ENCODE measurements at places on chromosomes 4 and X.

GRCh38 chrX:65879977-65880799, 159.7 kb downstream of the VSIG4 start:
- no peak for DNase-seq

- DNase-seq = no peak
Measured at GRCh38 chr4:46392421-46392820, 2.5 kb upstream of the GABRA2 start.

- DNase-seq = no peak
Measured at GRCh38 chr4:12265554-12265953, 836.9 kb upstream of the HS3ST1 start.

- no peak for DNase-seq
Measured at GRCh38 chrX:47574547-47575301, 7.5 kb upstream of the TIMP1 start.

DNA sequence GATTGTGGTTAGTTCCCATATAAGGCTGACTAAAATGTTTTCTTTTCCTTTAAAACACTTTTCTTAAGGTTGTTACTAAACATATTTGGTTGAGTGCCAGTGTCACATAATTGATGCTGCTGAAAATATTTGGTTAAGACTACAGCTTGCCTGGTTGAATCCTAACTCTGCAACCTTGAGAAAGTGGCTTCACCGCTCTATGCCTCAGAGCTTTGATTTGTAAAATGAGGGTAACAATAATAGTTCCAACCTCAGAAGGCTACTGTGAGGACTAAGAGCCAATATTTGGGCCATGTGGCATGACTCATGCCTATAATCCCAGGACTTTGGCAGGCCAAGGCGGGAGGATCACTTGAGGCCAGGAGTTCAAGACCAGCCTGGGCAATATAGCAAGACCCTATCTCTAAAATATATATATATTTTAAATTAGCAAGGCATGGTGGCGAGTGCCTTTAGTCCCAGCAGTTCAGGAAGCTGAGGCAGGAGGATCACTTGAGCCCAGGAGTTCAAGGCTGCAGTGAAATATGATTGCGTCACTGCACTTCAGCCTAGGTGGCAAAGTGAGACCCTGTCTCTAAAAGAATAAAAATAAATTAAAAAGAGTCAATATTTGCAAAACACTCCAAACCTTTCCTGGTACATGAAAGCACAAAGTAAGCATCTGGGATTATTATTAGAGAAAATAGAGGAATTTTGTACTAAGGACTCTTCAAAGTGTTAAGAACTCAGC, 7.1 kb upstream of the NEIL3 start:
- no peak for DNase-seq

- DNase-seq = no peak
Measured at GRCh38 chrX:101986586-101986985, 54.8 kb upstream of the ZMAT1 start.

DNA sequence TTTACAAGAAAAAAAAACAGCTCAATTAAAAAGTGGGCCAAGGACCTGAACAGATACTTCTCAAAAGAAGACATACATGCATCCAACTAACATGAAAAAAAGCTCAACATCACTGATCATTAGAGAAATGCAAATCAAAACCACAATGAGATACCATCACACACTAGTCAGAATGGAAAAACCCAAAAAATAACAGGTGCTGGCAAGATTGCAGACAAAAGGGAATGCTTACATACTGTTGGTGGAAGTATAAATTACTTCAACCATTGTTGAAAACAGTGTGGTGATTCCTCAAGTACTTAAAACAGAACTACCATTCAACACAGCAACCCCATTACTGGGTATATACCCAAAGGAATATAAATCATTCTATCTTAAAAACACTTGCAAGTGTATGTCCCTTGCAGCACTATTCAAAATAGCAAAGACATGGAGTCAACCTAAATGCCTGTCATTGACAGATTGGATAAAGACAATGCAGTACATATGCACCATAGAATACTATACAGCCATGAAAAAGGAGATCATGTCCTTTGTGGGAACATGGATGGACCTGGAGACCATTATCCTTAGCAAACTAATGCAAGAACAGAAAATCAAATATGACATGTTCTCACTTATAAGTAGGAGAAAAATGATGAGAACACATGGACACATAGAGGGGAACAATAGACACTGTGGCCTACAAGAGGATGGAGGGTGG, 97.6 kb downstream of the RAB28 start:
- no peak for DNase-seq

DNA sequence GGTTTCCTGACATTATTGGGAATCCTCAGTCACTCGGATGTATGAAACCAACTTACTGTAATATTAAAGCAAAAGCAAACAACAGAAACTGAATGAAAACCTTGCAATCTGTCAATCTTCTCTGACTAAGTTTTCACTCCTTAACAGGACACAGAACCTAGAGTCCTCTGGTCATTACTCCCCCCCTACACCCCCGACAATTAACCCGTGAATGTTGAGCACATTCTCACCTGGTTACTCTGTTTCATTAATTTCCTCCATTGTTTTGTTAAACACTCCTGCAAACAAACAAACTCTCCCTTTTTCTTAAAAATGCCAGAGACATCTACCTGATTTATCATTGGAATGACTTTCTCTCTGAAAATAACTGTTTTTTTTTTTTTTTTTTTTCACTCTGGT, 469.0 kb upstream of the PRKX start:
- DNase-seq = no peak

GRCh38 chr4:25911356-25911755, 2.7 kb upstream of the SMIM20 start:
- no peak for DNase-seq

GRCh38 chr4:163568843-163569242, 74.4 kb downstream of the TMA16 start:
- DNase-seq = no peak

GRCh38 chr4:11548597-11549082, 119.9 kb upstream of the HS3ST1 start:
- DNase-seq = no peak

DNA sequence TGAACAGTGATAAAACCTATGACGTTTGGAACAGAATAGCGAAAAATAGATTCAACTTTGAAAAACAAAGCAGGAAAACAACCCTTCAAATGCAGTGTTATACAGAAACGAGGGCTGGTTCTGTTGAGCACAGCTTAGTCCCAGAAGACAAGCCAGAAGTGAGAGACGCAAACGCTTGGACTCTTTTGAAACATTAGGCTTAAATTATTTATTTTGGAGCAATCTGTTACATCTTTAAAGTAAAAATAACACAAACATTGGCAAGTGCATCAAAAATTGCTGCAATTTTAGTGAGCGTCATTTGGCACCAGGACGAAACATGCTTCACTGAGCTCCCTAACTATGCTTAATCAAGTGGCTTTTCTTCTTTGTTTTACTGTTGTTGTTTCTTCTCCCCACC, 63.5 kb downstream of the ENPP6 start:
- DNase-seq = no peak

DNA sequence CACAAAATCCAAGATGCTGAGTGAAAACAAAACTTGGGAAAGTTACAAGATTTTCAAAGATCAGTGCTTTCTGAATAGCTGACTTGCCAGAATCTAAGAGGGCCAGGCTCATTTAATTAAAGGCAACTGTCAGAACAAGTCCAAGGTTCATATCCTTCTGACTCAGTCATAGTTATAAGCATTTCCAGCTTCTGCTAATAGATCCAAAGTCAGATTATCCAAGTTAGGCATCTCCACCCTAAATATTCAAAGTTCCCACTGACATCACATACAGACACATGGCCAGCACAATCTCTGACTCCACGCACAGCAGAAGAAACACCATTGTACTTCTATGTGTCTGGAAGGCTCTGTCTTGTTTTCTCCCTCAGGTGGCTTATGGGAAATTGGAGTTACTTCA, 41.8 kb downstream of the GASK1B start:
- DNase-seq = no peak

GRCh38 chr4:154719087-154719486, 24.7 kb upstream of the LRAT start:
- no peak for DNase-seq

- no peak for DNase-seq
Measured at GRCh38 chr4:133245226-133245625, 96.1 kb downstream of the PCDH10 start.

GRCh38 chr4:88786011-88786410, 88.4 kb upstream of the NAP1L5 start:
- DNase-seq = no peak

GRCh38 chr4:6956434-6957147, 47.0 kb downstream of the TBC1D14 start:
- no peak for DNase-seq

GRCh38 chr4:57553728-57554127, 443.5 kb upstream of the IGFBP7 start:
- DNase-seq = no peak

DNA sequence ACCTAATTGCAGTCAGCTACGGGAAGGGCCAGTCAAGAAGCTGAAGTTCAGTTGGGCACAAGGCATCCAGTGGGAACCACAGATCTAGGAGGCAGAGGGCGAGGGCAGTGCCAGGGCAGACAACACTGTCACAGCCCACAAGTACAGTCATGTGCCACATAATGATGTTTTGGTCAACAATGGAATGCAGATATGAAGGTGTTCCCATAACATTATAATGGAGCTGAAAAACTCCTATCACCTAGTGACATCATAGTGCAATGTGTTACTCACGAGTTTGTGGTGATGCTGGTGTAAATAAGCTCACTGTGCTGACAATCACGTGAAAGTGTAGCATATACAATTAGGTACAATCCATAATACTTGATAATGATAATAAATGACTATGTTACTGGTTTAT, 4.5 kb upstream of the TMEM255A start:
- DNase-seq = no peak

GRCh38 chr4:148004228-148004857, 272.5 kb downstream of the ARHGAP10 start:
- DNase-seq = no peak

- DNase-seq = no peak
Measured at GRCh38 chr4:164293743-164294142, 460.2 kb upstream of the SMIM31 start.

GRCh38 chr4:33739884-33740632, 2504.3 kb downstream of the ARAP2 start:
- no peak for DNase-seq

- no peak for DNase-seq
Measured at GRCh38 chr4:69056921-69057550, 39.2 kb upstream of the UGT2B7 start.

DNA sequence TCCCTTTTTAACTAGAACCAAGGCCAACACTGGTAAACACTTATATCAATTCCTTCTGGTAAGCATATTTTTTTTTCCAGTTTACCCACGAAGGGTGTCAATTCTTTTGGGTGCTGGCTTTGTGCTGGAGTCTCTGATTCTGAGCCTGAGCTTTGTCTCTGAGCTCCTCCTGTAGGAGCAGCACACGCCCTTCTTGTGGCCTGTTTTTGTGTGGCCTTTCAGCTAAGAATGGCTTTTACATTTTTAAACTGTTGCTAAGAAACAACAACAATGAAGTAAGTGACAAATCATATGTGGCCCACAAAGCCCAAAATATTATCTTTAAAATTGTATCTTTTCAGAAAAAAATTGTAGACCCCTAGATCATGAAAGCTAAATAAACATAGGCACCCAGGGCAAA, 98.0 kb upstream of the TBC1D9 start:
- DNase-seq = no peak

DNA sequence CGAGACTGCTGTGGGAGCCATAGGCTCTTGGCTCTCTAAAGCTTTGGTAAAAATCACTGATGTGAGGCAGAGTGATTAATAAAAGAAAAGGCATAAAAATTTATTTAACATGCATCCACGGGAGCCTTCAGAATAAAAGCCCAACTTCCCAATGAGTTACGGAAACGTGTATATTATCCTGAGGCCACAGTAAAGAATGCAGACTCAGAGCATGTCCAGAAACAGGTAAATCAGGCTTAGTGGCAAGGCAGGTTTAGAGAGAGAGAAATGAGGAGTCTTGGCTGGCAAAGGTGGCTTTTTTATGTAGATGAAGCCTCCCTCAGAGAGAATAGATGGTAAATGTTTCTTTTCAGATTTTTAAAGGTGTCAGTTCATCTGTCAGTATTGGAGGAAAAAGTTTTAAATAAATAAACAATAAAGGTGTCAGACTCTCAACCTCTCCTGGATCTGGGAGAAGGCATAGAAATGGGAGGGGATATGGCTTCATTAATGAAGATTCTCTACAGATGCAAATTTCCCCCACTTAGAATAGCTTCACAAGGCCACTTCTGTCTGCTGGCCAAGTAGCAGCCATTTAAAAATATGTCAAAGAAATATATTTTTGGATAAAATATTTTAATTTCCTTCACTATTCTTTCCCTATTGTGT, 24.0 kb downstream of the C4orf51 start:
- DNase-seq = no peak

DNA sequence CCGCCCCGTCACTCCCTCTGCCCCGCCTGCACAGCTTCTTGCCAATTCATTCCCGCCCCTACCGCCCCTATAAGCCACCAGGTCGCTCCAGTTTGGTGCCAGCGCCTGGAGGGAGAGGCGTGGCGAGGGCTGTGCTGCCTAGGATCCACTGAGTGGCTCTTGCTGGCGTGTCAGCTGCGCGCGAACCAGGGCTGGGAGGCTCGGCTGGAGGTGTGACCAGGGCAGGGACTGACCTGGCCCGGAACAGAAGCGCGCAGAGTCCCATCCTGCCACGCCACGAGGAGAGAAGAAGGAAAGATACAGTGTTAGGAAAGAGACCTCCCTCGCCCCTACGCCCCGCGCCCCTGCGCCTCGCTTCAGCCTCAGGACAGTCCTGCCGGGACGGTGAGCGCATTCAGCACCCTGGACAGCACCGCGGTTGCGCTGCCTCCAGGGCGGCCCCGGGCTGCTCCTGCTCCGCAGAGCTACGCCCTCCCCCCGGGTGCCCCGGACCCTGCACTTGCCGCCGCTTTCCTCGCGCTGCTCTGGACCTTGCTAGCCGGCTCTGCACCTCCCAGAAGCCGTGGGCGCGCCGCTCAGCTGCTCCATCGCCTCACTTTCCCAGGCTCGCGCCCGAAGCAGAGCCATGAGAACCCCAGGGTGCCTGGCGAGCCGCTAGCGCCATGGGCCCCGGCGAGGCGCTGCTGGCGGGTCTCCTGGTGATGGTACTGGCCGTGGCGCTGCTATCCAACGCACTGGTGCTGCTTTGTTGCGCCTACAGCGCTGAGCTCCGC, at the start of gene GPR78:
TSS of gene GPR78 (plus strand) at position 72 of the 773 bp plus-strand sequence. CDS start at position 663, 591 bp downstream.
- DNase-seq = no peak

DNA sequence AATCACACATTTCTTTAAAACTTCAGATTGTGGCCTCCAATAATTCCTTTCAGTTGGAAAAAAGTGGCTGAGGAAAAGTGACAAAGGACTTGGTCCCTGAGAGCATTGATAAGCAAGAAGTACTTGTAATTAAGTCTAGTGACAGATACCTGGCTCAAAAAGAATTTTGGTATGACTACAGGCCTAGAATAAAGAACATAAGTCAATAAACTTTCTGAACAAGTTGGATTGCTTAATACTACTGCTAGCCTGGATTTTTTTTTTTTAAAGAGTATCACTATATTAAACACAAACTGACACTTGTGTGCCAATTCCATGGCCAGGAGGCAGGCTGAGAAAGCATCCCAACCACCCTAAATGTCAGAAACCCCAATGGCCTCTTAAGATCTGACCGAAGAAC, 49.3 kb upstream of the PDGFC start:
- DNase-seq = no peak

- DNase-seq = no peak
Measured at GRCh38 chr4:138522366-138522765, 280.2 kb upstream of the SLC7A11 start.

All from activated effector memory CD4-positive, alpha-beta T cell treated with Interleukin-2 at 50 U/mL for 16 hours (primary cell).